ENCODE measurements at places on chromosomes 16 and 17.

GRCh38 chr17:41657936-41658335 lies 30.7 kb upstream of the EIF1 start:
- DNase-seq: no peak

DNA sequence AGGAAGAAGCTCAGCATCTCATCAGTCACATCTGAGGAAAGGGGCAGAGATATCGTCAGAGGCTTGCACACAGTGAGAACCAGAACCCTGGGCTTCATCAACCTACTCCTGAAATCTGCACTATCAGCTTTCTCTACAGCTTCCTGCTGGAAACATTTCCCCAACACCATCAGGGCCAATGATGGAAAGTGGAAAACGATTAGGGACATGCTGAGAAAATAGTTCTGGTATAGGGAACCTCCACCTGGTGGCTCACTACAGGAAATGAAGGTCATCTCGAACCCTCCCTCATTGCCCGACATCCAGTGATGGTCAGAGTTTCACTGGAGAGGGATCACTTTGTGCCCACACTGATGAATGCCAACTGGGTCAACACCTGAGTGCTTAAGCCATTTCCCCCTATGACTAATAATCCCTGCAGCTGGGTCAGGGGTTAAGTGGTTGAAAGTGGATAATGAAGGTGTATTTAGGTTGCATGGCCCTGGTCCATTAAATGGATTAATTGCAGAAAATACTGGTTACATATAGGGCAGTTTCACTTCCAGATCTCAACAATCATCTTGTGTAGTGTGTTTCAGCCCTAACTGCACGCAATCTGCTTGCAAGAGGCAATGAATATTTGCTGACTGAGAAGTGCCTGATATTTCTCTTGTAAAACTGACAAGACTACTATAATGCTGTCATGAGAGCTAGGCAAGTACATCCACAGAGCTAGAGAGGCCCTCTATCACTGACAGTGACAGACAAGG lies 43.1 kb upstream of the GSG1L start:
- no peak for DNase-seq

- no peak for DNase-seq
Measured at GRCh38 chr17:29073045-29073444, 30.1 kb downstream of the PIPOX start.

GRCh38 chr17:7748076-7748775 lies 30.7 kb downstream of the DNAH2 start:
- DNase-seq: no peak

DNA sequence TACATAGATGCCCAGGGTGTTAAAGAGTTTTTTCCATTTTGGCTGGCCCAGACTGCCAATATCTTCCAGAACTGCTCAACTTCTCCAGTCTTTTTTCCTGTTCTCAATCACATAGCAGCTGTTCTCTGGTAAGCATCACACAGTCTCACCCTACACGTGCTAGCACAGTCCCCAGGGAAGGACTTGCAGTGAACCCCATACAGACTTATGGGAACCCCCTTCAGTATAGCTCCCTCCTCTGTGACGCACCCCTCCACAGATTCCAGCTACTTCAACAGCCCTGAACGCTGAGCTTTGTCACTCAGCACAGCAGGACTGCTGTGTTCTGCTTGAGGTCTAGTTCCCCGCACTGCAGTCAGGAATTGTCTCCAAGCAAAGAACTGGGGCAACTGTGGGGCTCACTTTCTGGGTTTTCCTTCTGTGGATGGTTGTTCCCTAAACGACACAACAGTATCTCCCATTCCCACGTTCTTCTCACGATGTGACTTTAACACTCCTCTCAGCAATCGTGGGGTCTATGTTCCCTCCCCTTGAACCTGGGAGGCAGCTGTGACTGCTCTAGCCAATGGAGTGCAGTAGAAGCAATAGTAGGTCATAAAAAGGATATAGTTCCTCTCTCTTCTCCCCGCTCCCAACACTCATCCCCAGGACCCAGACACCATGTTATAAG lies 3.6 kb downstream of the MMP28 start:
- no peak for DNase-seq

GRCh38 chr17:42520540-42520951 lies 15.5 kb upstream of the NAGLU start:
- no peak for DNase-seq

GRCh38 chr17:12729086-12729485 lies 60.2 kb upstream of the ARHGAP44 start:
- DNase-seq: no peak

GRCh38 chr16:1176280-1176897 lies 23.5 kb downstream of the CACNA1H start:
- no peak for DNase-seq

- no peak for DNase-seq
Measured at GRCh38 chr17:30530346-30531025, 53.3 kb downstream of the GOSR1 start.

Measured in SIG-M5 (cell line).